ENCODE measurements at places on chromosomes 16 and 17.

DNA sequence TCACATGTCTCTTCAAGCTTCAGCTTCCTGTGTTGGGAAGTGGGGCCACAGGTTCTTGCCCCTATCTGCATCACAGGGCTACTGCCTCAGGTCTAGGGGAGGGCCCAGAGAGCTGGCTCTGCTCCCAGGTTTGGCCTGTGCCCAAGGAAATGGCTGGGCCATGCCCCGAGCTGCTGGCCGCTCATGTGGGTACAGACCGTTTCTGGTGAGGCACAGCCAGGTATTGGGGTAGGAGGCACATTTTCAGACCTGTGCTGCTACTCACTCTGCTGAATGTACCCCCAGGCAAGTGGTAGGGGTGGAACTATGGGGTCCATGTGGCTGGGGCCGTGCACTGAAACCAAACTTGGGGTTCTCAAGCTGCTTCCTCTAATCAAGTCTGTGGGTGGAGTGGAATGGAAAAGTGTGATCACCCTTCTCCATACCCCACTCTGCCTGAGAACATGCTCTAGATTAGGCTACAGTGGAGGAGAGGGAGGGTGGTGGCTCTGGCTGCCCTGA, 4.6 kb downstream of the GAS2L2 start:
- DNase-seq: peak; percentile 11

- DNase-seq: no peak
Measured at GRCh38 chr17:80476877-80477646, 655 bp upstream of the NPTX1 start.

DNA sequence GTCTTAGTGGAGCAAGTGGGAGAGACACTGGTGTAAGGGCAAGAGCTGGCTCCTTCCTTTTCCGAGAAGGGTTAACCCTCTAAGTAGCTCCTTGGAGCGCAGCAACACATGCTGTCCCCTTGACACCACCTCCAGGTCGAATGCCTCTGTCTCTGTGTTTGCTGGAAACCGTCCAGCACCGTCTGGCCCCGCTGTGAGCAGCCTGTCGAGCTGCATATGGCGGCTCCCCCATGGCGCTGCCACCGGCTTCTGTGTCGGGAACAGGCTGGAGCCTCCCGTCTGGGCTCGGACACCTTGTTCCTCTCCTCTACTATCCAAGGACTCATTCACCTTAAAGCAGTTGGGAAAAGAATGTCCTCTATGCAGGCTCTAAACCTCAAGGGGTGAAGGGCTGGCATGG, 28.9 kb upstream of the WSCD1 start:
- no peak for DNase-seq

DNA sequence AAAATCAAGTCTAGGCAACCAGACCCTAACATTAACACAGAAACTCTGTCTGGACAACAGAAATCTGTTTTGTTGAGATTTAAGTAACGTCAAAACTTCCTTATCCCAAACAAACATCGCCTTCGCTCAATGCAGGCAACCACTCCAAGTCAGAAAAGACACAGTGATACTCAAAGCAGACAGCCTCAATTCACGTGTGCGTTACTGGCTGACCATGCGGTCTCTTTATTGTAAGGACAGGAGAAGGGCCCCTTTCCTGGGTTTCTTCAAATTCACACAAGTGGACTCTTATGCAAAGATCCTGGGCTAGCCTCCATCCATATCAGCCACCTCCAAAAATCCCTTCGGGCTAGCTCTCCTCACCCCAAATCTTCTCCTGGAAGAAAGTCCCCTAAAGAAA, 467.7 kb downstream of the SOX9 start:
- no peak for DNase-seq

- DNase-seq: peak; percentile 59
Measured at GRCh38 chr17:60526726-60527125, 684 bp upstream of the APPBP2 start.

DNA sequence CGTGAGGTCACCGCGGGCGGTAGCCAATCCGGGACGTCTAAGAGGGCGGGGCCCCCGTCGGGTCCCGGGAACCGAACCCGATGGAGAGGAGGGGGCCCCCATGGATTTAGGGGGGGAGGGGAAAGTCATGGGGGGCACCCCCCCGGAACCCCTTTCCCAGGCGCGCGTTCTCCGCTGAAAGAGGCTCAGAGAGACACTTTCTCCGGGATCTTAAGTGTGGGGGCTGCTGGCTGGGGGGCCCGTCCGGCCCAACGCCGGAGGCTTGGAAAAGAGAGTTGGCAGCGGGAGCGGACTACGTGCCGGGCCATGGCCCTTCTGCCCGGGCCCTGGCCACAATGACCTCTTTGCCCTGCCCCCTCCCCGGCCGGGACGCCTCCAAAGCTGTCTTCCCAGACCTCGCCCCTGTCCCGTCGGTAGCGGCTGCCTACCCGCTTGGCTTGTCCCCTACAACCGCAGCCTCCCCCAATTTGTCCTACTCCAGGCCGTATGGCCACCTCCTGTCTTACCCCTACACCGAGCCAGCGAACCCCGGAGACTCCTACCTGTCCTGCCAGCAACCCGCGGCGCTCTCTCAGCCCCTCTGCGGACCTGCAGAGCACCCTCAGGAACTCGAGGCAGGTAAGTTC, at the start of gene DLX4:
Gene DLX4 (plus strand): TSS at position 57 of the 626 bp plus-strand sequence. CDS start 279 bp downstream, at position 336.
- DNase-seq: no peak

DNA sequence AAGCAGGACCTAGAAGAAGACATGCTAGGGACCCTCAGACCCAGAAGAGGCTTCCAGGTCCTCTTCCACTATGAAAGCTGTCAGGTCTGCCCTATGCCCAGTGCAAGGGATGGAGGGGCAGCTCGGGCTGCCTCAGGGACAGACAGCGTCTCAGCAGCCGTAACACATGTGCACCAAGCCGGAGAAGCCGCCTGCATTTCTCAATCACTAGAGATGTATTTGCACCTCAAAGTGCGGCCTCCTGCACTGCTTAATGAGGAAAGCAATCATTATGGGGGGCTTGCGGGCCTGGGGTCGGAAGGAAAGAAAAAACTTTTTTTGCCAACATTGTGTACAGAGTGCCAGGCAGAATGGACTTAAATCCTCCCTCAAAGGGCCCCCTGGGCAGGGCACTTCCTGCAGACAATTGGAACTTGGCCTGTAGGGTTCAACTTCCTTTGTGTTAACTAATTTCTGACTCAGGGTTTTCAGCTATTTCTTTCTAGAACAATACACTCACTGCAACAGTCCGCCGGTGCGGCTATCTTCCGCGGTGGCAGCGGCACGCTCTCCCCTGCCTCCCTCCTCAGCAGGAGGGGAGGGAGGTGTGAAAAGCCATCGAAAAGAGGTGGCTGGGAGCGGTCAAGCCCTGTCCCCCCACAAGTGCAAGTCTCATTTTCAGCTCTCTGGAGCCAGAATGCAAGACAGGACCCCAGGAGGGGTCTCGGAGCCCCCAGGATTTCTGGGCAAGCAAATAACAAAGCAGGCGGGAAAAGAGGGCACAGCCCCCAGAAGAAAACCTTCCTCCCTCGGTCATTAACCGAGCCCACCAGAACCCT, 101.2 kb downstream of the ZNF423 start:
- peak; percentile 40 for DNase-seq

GRCh38 chr16:6645768-6646568, 686.7 kb upstream of the RBFOX1 start:
- no peak for DNase-seq

- no peak for DNase-seq
Measured at GRCh38 chr17:27888067-27888466, 5.1 kb downstream of the LYRM9 start.

GRCh38 chr16:75460446-75460845, 4.0 kb downstream of the TMEM170A start:
- no peak for DNase-seq

DNA sequence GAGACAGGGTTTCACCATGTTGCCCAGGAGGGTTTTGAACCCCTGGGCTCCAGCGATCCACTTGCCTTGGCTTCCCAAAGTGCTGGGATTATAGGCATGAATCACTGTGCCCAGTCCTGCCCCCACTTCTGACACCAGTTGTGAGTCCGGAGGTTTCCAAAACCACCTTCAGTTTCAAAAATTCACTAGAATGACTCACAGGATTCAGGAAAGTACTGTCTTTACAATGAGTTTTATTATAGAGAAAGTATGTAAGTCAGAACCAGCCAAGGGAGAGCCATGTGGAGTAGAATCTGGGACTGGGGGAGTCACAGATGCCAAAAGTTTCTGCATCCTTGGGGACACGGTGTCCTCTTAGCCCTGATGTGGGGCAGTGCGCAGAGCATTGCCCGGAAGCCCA, 55.1 kb downstream of the PLD6 start:
- DNase-seq: peak; percentile 94

- peak; percentile 70 for DNase-seq
Measured at GRCh38 chr17:81513372-81513752, 763 bp upstream of the ACTG1 start.

DNA sequence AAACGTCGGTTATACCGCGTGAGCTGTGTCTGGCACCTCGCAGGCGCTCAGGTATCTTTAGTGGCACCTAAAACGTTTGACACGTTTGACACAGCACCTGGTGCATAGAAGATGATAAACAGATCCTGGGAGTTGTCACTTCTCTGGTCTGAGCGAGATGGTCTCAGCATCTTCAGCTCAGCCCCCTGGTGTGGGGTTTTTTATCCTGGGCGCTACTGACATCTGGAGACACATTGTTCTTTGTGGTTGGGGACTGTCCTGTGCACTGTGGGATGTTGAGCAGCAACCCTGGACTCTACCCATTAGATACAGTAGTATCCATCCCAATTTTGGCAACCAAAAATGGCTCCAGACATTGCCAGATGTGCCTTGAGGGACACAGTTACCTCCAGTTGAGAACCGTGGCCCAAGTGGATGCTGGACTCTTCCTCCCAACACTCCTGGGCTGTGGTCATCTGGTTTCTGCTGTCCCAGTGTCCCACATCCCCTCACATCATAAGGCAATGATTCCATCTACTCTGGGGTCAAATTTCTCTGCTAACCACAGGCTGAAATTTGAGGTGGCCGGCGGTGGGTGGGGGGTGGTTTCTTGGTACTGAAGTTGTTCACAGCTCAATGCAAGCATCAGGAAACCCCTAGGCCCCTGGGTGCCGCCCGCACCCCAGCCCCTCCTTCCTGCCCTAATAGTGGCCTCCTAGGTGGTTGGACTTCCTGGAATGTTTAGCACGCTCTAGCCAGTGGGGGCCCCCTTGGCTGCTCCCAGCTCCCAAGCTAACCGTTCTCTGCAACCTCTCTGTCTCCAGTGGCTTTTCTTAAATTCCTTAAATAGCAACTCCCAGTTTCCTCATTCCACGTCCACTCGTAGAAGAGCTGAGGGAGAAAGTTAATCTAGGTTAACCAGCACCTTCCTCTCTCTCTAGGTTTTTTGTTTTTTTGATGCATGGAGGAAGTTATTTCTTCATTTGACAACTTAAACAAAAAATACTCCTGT, 124.8 kb downstream of the ABCC1 start:
- DNase-seq: peak; percentile 98

- peak; percentile 8 for DNase-seq
Measured at GRCh38 chr16:55035029-55035428, 104.4 kb downstream of the IRX5 start.

DNA sequence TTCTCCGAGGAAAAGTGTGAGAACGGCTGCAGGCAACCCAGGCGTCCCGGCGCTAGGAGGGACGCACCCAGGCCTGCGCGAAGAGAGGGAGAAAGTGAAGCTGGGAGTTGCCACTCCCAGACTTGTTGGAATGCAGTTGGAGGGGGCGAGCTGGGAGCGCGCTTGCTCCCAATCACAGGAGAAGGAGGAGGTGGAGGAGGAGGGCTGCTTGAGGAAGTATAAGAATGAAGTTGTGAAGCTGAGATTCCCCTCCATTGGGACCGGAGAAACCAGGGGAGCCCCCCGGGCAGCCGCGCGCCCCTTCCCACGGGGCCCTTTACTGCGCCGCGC, at the start of gene ERBB2:
Gene ERBB2 (plus strand): TSS at position 247 of the 330 bp plus-strand sequence. CDS start 175 bp downstream, outside the sequence.
- DNase-seq: peak; percentile 85

- peak; percentile 37 for DNase-seq
Measured at GRCh38 chr16:88926374-88926990, 50.5 kb downstream of the CBFA2T3 start.

DNA sequence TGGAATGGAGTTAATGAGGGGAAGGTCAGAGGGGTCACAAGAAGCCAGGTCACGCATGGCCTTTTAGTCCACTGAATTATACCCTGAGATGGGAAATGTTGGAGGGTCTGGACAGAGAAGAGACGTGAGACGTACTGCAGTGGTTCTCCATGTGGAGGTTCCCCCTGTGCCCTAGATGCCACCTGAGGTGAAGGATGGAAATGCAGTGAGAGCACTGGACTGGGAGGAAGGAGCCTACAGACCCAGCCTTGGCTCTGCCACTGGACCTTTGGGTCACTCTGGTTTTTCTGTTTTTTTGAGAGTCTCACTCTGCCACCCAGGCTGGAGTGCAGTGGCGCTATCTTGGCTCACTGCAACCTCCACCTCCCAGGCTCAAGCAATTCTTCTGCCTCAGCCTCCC, 1.8 kb upstream of the PLSCR3 start:
- no peak for DNase-seq

DNA sequence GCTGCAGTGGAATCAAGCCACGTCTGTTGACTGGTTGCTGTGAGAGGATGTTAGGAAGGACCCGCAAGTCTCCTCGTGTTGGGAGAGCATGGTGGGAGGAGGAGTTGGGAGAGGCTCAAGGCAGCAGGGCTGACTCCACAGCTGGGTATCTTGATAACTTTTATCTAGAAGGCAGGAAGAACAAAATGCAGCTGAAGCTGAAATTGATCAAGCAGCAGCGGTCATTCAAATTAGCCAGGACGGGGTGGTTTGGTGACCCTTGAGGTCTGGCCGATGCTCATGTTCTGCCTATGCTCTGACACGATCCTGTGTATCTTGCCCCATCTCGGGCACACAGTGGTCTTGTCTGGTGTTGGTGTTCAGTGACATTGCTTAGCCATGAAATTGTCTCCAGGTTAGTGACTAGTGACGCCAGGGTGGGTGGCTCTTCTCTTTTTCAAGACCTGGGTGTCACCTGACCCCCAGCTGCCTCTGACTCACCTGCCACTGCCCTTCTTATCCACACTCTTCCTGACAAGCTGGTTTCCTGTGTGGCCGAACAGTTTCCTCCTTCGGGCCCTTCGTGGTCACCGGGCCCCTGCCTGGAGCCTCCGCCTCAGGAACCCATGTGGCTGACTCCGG, 19.1 kb downstream of the NPTX1 start:
- DNase-seq: no peak

DNA sequence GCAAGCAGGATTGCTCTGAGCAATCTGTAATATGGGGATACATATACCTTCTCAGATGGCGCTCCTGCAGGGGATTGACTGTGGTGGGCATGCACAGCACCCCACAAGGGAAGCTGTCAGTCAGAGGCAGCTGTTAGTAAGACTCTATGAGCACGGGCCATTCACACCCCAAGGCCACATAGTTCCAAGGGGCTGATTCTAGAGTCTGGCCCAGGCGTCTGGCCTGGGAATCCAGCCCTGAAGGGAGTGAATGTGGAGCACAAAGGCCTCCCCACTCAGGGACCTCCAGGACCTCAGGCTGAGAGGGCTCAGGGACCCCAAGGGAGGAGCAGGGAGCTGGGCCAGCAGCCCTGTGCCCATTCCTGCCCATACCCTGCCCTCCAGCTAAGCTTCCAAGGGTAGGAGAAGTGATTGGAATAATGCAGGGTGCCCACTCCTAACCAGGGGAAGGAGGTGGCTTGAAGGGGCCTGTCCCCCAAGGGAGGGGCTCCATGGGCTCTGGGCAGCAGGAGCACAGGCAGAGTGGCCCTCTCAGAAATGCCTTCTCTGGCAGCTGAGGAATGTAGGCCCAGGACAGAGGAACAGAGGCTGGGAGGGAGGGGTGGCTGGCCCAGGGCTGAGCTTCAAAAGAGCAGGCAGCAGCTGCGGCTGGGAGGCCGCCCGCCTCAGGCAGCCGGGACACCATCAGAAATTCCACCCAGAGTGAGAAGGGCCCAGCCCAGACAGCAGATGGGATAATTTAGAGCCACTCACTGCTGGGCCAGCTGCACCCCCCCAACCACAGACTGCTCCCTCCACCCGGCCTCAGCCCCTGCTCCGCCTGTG, 48.9 kb upstream of the MRPS23 start:
- DNase-seq: peak; percentile 89

GRCh38 chr16:12095275-12096156, 119.0 kb downstream of the SNX29 start:
- peak; percentile 65 for DNase-seq

All from EH (cell line).